ENCODE measurements at places on chromosomes 5 and 9. TPM values are rescaled to one million over a fixed set of nuclear protein-coding genes. Genes with fewer than 3 reads are reported as not detected.

- DNase-seq, result no peak
These were observed 75.7 kb downstream of the AMBP start for GRCh38 chr9:114002271-114002985.

DNA sequence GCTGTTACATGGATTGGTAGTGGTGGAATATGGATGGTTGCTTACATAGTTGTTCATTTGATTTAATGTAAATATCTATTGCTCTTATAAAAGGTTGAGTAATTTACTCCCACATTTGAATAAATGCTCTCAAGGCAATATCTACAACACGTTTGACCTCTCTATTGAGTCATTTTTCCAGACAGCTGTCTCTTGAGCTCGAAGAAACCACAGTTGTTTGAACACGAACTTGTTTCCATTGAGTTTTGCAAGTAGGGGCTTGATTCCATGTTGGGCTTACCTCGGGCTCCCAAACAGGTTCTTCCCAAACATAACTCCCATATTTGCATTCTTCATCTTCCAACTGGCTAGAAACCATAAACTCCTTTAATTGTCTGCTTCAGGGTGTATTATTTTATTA lies 115.0 kb upstream of the HMHB1 start:
- DNase-seq, result no peak

Gene PCDHGB7
- not detected for total RNA-seq

Gene RASGRF2
- 10.3 TPM for total RNA-seq

Gene TNFSF8
- total RNA-seq, result 47.3 TPM
